Central memory CD8-positive, alpha-beta T cell (primary cell): ENCODE measurements at places on chromosomes 7 and 10.

GRCh38 chr7:130932667-130933432, 198.8 kb upstream of the KLF14 start:
- peak overlapping the region; percentile 71 for H3K27ac ChIP-seq
- no peak for DNase-seq
- H3K4me3 ChIP-seq = no peak overlapping the region
- H3K36me3 ChIP-seq = peaks cover 57% of the 10 kb centered on the region
- H3K27me3 ChIP-seq = no peaks in the 10 kb centered on the region

DNA sequence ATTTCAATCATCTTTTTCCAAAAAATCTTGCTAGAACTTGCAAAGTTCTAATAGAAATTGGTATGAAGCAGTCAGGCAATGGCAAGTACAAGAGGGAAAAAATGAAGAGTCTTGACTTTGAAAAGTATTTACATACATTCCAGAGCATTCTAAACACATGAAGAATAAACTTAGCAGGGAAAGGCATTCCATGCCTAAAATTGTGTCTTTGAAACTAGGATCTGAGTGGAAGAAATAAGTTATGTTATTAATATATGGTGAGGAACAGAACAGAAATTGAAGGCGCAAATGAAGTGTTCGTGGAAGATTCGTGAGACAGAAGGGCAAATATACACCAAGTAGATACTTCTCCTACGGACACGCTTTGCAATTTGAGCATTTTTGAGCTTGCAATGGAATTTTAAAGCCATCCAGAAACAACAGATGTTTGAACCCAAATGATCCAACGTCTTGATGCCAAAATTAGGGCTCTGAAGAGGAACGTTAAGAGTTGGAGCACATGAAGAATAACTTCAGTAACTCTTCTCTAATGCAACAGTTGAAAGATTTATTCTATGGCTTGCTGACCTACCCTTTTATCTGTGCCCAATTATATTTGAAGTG, 40.6 kb upstream of the SEPTIN7 start:
- H3K36me3 ChIP-seq = no peaks in the 10 kb centered on the region
- H3K27me3 ChIP-seq = no peaks in the 10 kb centered on the region
- DNase-seq = no peak
- H3K4me1 ChIP-seq = peaks cover 19% of the 10 kb centered on the region

- no peaks in the 10 kb centered on the region for H3K4me1 ChIP-seq
- peaks cover 16% of the 10 kb centered on the region for H3K27me3 ChIP-seq
These were observed 568 bp upstream of the MEOX2 start for GRCh38 chr7:15686957-15687545.

- no peak overlapping the region for H3K4me3 ChIP-seq
- H3K4me1 ChIP-seq = no peaks in the 10 kb centered on the region
- DNase-seq = no peak
These were observed 77.5 kb upstream of the ADAM12 start for GRCh38 chr10:126465771-126466170.

DNA sequence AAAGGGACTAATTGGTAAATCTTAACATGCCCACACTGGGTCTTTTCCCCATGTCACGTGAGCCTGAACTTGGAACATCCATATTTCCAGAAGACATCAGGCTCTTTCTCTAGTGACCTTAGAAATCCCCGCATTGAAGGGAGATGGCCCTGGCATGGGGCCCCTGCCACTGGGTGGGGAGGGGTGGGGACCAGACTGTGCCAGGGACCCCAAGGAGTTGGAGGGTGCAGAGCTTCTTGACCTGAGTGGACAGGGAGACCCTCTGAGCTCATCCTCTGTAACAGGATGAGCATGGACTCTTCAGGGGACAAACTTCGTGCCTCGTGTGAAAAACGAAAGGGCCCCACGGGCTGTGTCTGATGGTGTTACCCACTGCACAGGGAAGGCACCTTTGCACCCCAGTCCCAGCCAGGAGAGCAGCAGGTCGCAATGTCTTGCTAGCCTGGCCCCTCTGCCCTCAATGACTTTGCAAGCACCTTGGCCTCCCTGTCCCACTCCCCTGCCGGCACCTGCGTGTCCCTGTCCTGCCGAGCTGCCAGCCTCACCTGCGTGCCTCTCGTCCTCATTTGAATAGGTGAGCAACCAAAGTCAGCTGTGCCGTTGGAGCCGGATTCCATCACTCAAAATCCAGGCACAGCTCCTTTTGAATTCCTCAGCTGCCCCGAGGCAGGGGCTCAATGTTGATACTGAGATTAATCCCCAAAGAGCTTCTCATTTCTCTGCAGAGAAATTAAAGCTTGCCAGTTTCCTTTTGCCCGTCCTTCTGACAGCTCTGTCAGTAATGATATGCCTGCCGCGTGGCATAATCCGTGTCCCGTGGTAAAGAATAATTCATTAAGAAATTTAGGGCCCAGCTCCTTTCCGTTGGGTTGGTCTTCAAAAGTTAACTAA, 234.9 kb downstream of the EBF3 start:
- no peak overlapping the region for H3K27ac ChIP-seq
- H3K4me1 ChIP-seq = no peaks in the 10 kb centered on the region
- peaks cover 2% of the 10 kb centered on the region for H3K36me3 ChIP-seq

GRCh38 chr10:14487488-14487883, 156.8 kb upstream of the FRMD4A start:
- H3K27ac ChIP-seq = no peak overlapping the region
- H3K36me3 ChIP-seq = no peaks in the 10 kb centered on the region
- H3K4me1 ChIP-seq = no peaks in the 10 kb centered on the region
- no peak for DNase-seq
- peaks cover 48% of the 10 kb centered on the region for H3K27me3 ChIP-seq

DNA sequence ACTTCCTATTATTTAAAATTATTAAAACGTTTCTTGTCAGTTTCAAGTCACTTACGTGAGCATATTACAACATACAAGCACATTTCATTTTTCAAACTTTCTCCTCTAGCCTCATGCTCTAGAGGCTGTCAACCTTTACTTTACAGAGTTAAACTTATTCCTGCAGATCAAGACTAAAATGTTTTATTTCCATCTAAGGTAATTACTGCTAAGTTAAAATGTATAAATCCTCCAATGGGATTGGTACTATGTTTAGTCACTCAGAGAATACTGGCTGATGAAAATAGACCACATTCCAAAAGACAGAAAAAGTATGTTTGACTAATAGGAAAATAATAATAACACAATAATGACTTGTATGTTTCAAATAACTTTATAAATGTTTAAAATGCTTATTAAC, 8.4 kb upstream of the TRDMT1 start:
- no peak overlapping the region for H3K4me3 ChIP-seq
- H3K27ac ChIP-seq = no peak overlapping the region
- H3K27me3 ChIP-seq = no peaks in the 10 kb centered on the region
- DNase-seq = no peak

DNA sequence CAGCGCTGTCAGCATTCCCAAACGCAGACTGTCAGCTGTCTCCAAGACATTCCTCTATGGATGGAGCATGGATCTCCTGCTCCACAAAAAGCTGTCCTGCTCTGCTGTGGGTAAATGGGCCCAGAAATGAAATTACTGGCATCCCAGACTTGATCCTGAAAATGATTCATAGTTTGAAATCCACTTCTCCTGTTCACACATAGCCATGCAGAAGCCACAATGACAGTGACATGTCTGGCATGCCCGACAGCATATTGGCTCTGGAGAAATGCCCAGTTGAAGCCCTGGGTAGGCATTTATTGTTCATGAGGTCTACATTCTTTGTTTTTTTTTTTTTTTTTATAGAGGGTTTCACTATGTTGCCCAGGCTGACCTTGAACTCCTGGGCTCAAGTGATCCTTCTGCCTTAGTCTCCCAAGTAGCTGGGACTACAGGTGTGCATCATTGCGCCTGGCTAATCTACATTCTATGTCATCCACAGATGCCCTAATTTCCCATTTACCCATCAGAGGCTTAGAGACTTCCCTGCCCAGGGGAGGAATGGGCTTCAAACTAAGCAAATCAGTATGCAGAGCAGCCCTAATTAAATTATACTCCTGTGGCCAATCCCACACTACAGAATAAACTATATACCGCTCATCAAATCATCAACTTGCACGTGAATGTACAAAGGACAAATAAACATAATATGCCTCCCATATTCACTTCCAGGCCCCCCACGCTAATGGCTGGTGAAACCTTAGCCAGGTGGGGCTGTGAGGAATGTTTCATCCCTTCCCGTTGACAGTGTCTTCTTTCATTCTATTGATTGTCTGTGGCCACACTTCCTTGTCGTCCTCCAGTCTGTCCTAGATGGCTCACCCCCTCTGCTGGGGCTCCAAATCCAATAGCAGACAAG, 61.8 kb upstream of the EEPD1 start:
- no peak for DNase-seq
- no peak overlapping the region for H3K4me3 ChIP-seq
- no peaks in the 10 kb centered on the region for H3K4me1 ChIP-seq
- H3K36me3 ChIP-seq = peaks cover 3% of the 10 kb centered on the region
- no peaks in the 10 kb centered on the region for H3K27me3 ChIP-seq
- no peak overlapping the region for H3K27ac ChIP-seq

- H3K36me3 ChIP-seq = peaks cover 17% of the 10 kb centered on the region
- H3K4me3 ChIP-seq = no peak overlapping the region
- H3K27ac ChIP-seq = no peak overlapping the region
- no peaks in the 10 kb centered on the region for H3K27me3 ChIP-seq
- no peaks in the 10 kb centered on the region for H3K4me1 ChIP-seq
These were observed 61.5 kb upstream of the GPR22 start for GRCh38 chr7:107408349-107408748.

DNA sequence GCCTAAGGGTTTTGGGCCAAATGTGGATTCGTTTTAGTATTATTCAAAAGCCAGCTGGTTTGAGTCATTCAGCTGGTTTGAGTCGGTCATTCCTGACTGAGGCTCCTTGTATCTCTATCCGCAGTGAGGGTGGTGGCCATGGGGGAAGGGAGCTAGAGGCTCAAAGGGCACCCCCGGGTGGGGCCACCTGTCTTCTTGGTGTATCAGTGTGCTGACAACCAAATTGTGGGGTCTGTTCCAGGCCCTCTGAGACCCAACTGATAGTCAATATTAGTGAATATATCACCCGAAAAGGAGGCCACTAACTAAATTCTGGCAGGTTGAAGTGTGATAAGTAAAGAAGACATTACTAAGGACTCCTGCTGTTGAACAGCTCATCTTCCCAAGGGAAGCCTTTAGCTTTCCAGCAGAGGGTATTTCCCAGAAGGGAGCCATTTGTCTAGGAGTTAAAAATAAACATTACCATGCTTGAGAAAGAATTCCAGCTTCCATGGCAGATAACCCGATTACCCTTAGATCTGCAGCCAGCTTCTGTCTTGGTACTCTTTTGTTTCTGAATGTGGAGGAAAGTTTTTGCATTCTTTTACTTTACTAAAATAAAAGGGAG, 29.9 kb upstream of the DDX50 start:
- no peaks in the 10 kb centered on the region for H3K4me1 ChIP-seq
- H3K4me3 ChIP-seq = no peak overlapping the region
- H3K36me3 ChIP-seq = no peaks in the 10 kb centered on the region
- no peaks in the 10 kb centered on the region for H3K27me3 ChIP-seq
- H3K27ac ChIP-seq = no peak overlapping the region

- no peaks in the 10 kb centered on the region for H3K27me3 ChIP-seq
- peaks cover 18% of the 10 kb centered on the region for H3K36me3 ChIP-seq
- H3K27ac ChIP-seq = peak overlapping the region; percentile 19
These were observed 74.4 kb downstream of the GLCCI1 start for GRCh38 chr7:8042796-8043535.

DNA sequence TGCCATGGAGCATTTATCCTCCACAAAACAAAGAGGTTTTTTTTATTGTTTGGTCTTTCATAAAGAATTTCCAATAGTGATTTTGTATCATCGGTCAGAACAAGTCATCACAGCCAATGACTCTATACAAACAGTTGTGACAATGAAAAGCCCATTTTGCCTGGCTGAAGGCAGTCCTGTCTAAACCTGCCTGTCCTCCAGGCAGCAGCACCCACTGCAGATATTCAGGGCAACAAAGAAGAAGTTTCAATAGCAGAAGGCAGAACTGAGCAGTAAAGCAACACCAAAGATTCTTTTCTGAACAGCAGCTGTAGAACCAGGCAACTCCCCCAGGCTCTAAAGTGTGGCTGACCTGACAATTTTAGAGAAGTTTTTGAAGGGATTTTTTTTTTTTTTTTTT, 169.4 kb downstream of the FGFR2 start:
- no peak overlapping the region for H3K4me3 ChIP-seq
- H3K4me1 ChIP-seq = no peaks in the 10 kb centered on the region
- H3K27ac ChIP-seq = no peak overlapping the region
- H3K27me3 ChIP-seq = no peaks in the 10 kb centered on the region
- DNase-seq = no peak

DNA sequence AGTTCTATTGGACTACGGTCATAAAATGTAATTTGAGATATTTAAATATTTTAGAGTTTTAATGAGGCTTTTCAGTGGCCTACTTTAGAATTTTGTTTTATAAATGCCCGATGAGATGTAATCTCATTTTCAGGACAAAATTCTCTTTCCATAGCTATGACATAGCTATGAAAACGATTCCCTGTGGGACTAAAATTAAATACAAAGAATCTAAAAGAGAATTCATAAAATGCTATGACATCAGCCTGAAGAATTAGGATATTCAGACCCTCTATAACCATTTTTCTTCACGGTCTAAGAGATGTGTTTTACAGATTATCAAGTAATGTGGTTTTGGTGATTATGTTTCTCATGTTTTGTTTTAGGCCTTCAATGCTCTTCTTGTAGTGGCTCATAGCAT, 48.2 kb upstream of the ODAD2 start:
- peaks cover 5% of the 10 kb centered on the region for H3K36me3 ChIP-seq
- no peak overlapping the region for H3K27ac ChIP-seq
- DNase-seq = no peak
- H3K4me3 ChIP-seq = no peak overlapping the region
- no peaks in the 10 kb centered on the region for H3K27me3 ChIP-seq
- no peaks in the 10 kb centered on the region for H3K4me1 ChIP-seq

GRCh38 chr7:97018126-97018601, 6.5 kb downstream of the DLX5 start:
- no peak for DNase-seq
- peaks cover 3% of the 10 kb centered on the region for H3K36me3 ChIP-seq
- no peak overlapping the region for H3K4me3 ChIP-seq
- peaks cover 97% of the 10 kb centered on the region for H3K27me3 ChIP-seq
- H3K27ac ChIP-seq = no peak overlapping the region
- H3K4me1 ChIP-seq = no peaks in the 10 kb centered on the region

DNA sequence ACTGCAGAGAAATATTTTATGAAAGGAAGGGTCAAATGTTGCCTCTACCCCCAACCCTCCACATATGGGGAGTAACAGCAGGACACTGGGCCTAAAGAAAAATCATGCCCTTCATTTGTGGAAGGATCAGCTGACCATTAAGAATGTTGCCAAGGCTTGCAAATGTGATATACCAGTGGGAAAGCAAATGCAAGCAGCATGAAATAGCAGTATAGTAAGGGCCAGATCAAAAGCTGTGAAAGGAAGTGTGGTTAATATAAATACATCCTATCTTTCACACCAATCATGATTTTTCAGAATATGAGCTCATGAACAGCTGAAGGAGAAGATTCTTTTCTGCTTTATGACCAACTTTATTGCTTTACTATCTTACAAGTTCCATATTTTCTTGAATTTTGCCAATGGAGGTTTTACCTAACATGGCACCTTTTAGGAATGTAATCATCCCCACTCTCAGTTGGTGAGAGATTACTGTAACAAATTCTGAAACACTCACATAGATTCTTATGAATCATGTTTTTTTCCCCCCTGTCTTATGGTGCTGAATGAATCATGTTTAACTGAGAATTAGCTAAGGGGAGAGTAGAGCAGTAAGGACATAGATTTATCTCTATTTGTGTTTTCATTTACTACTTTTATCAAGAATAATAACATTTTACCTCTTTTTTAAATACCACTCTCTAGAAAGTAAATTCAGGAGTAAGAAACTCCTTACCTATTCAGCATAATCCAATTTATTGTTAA, 12.1 kb upstream of the ATAD1 start:
- DNase-seq = no peak
- H3K4me1 ChIP-seq = peaks cover 35% of the 10 kb centered on the region
- no peaks in the 10 kb centered on the region for H3K27me3 ChIP-seq
- no peaks in the 10 kb centered on the region for H3K36me3 ChIP-seq
- H3K4me3 ChIP-seq = no peak overlapping the region
